ENCODE measurements at places on chromosomes 12 and 14.

- no peak for DNase-seq
These were observed 43.8 kb upstream of the YAF2 start for GRCh38 chr12:42281844-42282243.

GRCh38 chr14:21467616-21468015, 9.1 kb downstream of the RAB2B start:
- DNase-seq: no peak

GRCh38 chr12:38664661-38665269, 240.6 kb downstream of the CPNE8 start:
- peak; percentile 70 for DNase-seq

DNA sequence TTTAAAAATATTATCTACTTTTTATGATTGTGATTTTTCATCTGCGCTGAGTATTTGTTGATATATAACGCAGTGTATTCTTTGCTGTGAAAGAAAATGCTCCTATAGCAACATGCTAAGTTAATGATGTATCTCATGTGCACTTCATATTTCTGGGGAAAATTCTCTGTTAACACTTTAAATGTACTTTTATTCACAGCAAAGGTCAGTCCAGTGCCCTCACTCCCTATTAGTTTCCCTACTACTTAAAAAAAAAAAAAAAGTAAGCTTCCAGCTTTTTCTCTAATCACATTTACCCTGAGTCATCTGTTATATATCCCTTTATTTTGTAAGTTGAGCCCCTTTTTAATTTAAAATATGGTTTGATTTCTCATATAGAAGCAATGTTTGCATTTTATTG, 219.8 kb downstream of the AEBP2 start:
- DNase-seq: no peak

DNA sequence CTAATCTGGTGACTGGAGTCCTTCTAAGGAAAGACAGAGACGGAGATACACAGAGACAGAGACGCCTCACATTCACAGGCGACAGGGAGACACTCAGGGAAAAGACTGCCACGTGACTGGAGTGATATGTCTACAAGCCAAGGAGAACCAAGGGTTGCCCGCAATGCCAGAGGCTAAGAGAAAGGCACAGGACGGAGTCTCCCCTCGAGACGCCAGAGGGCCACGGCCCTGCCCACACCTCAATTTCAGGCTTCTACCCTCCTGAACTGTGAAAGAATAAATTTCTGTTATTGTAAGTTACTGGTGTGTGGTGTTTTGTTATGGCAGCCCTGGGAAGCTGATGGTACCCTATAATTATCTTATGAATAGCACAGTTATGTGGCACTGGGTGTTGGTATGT, 11.6 kb upstream of the RAN start:
- DNase-seq: no peak

DNA sequence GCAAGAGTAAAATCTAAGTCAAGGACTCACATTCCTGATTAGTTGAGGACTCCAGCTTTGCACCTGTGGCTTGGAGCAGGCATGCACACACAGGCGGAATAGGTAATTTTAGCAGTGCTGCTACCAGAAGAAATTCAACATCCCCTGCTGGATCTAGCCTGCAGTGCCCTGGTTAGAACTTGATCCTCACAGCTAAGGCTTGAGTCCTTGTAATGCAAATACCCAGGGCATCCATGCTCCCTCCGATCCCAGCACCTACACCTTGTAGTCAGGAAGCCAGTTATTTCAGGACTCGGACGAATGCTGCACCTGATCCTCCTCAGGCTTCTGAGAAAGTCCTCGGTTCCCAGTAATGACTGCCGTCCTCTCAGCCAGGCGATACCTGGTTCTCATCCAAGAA, 309.0 kb upstream of the AMIGO2 start:
- no peak for DNase-seq

GRCh38 chr12:88860851-88861250, 280.6 kb upstream of the KITLG start:
- DNase-seq: no peak

- DNase-seq: no peak
These were observed 34.9 kb downstream of the SCFD1 start for GRCh38 chr14:30657050-30657449.

- peak; percentile 58 for DNase-seq
These were observed 26.9 kb upstream of the LGALS3 start for GRCh38 chr14:55102141-55102621.

DNA sequence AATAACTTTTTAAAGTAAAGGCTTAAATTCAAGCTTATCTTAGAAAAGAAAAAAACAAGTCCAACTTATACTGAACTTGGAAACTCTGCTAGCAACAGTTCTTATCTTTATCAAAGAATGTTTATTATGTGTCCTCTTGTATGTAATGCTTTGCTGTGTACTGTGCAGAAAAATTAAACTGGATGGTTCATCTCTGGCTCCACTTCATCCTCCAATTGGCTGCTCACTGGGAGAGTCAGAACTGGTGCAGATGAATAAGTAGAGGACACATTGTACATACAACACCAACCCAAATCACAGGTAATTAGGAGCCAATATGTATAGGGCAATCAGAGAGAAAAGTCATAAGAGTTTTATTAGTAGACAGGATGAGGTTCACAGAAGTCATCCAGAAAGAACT, 123.6 kb upstream of the NAP1L1 start:
- DNase-seq: no peak

DNA sequence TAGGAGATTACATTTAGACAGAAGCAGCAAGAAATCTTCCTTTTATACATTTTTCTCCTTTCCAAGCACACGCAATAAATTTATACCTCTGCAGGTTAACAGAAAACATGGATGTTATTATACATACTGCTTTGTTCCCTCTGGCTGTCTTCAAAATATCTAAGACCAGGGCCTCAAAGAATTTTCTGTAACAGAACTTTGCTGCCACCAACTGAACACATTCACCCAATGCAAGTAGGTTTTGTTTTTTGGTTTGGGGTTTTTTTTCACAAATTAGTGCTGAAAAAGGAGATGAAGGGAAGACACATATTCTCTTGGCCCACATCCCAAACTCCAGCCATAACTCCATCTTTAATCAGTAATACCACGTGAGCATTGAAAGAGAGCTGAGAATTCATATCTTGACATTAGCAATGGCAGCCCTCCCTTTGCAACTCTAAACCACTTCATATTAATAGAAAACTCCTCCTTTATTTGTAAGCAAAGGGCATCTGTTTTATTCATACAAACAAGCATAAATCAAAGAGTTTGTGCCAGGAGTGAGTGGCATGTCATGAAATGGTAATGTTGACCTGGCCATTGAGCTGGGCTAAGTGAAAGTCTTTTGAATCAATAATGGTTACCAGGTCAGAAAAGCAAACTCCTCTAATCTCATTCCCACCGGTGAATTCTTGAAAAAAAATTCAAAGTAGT, 150.8 kb upstream of the FSCB start:
- peak; percentile 50 for DNase-seq

DNA sequence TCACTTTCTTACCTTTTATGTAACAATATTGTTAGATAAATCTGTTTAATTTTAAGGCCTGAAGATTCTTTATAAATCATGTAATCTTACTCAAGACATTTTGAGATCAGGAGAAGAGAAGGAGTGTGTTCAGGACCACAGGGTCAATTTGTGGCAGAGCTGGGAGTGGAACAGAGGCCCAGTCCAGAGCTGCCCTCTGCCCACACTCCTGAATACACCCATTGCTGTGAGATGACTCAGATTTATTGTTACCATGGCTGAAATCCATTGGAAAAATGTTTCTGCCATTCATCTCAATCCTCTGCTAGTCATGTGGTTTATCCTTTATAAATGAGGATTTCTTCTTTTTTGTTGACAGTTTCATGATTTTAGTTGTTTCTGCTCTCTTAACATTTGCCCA, 100.5 kb upstream of the STXBP6 start:
- DNase-seq: no peak

DNA sequence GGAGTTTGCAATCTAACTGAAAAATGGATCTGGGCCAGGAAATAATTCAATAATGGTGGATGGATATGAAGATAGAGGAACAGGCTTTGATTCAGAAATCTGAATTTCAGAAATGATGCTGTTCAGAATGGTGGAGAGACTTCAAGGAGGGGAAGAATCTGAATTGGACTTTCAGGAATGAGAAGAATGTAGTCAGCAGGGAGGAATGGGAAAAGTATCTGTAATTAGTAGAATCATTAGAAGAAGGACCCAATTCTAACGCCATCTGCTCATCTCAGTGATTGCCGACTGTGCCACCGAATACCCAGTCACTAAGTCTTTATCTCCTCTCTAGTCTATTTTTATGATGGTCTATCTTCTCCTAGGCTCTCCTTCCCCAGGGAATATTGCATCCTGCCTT, 363.2 kb downstream of the GALC start:
- no peak for DNase-seq

- no peak for DNase-seq
These were observed 8.8 kb downstream of the LPCAT3 start for GRCh38 chr12:7009512-7009911.

Data from ACHN (cell line).